ENCODE measurements at places on chromosomes 4 and X.

GRCh38 chr4:22072240-22072639 lies 123.7 kb upstream of the KCNIP4 start:
- no peak for DNase-seq

DNA sequence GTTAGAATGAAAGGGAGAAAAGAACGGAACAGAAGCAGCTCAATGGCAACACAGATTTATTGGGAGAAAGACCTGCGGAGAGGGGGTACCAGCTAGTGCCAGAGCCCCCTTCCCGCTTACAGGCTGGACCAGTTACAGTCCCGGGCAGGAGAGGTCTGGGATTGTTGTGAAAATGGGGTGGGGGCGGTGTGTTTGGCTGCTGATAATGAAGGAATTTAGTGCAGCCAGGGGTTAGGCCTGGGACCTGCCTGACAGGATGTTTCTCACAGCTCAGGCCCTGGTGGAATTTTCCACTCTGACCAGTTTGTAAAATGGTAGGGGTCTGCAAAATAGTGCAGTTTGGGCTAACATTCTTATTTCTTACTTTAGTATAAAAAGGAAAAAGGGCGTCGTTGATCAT lies 75.4 kb upstream of the SPIN4 start:
- DNase-seq, result no peak

- no peak for DNase-seq
Measured at GRCh38 chrX:42127563-42127962, 204.2 kb upstream of the CASK start.

GRCh38 chr4:183287309-183287659 lies 32.8 kb downstream of the CLDN22 start:
- no peak for DNase-seq

DNA sequence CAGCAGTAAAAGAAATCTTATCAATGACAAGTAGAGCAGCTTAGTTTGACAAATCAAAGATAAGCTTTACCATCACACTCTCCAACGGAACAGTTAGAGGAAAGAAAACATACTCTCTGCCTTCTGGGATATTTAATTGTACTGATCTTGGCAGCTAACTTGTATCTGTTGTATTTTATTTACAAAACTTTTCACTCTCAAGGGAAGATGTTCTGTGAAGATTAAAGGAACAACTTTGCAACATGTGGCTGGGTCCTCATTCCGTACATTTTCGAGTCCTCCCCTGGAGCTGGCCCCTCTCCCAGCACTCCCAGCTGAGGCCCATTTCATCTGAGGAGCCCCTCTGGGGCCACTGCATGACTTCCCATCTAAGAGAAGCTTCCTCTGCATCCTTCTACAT lies 74.4 kb downstream of the RPS3A start:
- DNase-seq, result no peak

DNA sequence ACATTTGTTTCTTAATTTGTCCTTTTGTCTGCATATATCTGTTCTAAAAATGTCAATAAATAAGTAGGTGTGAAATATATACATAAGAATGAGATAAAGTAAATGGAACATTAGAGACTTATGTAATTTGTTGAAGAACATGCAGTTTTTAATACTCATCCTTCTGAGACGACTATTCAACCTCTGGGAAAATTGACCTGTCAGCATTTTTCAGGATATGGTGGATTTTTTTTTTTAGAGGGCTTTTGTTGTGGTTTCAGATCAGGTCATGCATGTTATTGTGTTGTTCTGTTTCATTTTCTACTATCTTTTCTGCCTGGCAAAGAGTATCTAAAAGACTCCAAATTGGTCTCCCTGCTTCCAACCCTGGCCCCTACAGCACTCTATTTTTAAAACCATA lies 97.3 kb downstream of the PCDH7 start:
- no peak for DNase-seq

- DNase-seq, result peak; percentile 8
Measured at GRCh38 chrX:6021316-6022091, 207.2 kb downstream of the NLGN4X start.

DNA sequence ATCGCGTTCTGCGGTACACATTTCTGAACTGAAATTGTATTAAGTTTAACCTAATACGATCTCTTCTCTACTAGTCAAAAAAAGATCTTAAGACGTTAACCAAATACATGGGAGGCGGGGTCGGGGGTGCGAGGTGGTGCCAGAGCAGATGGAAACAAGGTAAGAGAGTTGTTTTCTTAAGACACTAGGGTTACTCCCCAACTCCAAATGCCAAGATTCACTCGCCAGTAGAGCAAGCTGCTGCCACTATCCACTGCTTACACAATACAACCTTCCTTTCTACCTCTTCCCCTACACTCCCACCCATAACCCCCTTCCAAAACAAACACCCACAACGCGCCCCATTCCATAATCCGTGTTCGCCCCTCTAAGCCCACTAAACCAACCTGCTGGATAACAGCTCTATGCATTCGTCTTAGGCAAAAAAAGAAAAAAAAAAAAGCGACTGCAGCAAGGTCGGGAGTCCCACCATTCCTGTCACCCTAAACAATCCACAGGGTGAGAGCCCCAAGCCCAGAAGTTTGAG lies 1.3 kb downstream of the LCORL start:
- no peak for DNase-seq

- DNase-seq, result no peak
Measured at GRCh38 chr4:130747842-130748241, 1651.9 kb downstream of the C4orf33 start.

DNA sequence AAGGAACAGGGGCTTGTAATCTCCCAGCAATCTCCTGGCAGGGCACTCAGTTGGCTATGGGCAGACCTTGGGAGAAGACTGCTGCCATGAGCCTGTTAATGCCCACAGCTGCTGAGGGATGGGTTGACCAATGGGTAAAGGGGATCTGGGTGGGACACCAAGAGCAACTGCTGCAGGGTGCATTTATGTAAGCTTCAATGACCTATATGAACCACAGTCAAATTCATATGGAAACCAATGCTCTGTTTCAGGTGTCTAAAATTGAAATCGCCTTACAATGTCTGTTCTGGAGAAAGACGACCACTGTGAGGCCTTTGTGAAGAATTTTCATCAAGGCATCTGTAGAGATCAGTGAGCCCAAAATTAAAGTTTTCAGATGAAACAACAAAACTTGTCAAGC lies 6.1 kb downstream of the EPGN start:
- no peak for DNase-seq

DNA sequence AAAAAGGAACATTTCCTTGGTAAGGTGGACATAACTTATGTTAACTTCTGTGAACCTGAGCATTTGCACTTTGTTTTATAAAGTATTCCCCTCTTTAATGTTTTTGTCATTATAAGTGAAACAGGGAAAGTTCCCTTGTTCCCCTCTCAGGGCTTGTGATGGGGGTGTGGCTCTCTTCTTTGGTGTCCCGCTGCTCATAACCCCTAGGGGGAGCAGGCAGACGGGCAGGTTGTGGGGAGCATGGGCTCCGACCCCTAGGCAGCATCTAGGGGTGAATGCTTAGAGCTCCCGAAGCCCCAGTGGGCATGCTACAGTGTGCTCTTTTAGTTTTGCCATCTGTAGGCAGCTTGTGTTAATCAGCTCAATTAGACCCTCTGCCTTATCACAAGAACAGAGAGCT lies 200.4 kb downstream of the DACH2 start:
- DNase-seq, result no peak

DNA sequence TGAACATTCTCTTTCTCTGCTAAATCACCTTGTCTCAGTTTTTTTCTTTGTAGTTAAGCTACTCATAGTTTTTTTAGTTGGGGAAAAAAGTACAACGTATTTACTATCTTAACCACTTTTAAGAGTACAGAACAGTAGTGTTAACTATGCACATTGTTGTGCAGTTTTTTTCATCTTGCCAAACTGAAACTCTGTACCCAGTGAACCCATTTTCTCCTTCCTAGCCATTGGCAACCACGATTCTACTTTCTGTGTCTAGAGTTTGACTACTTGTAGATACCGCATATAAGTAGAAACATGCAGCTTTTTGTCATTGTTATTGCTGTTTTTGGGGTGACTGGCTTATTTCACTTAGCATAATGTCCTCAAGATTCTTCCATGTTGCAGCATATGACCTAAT lies 10.0 kb downstream of the N4BP2 start:
- no peak for DNase-seq

GRCh38 chrX:39000802-39001201 lies 199.5 kb downstream of the MID1IP1 start:
- no peak for DNase-seq

DNA sequence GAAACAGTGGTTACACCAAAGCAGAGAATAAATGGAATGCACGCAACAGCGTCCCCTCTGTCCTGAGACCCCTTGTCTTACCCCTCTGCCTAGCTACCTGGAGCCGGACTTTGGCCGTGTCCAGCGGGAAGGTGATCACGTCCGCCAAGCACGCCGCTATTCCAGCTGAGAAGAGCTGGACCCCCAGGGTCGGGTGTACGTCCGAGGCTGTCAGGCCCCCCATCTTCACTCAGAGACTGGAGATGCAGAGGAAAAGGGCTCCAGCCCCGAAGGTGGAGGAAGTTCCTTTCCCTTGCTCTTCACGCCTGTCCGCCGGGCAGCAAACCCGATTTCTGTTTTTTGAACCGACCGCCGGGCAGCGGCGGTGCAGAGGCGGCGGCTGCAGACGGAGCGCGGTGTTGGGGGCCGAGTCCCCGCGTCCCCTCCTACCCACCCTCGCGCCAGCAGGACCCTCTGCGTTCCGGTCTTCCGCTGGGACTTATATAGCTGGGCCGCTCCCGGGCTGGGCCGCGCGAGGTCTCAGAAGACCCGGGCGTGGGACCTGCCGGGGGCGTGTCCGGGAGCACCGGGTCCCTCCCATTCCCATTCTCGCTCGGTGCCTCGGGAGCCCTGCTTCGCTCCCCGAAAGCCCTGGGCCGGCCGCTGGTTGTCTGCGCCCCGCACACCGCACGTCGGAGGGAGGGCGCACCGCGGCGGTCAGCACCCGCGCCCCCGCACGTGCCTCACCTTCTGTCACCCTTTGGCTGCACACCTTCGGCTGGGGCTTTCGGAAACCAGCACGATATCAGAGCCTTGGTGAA lies at the start of gene UCP1:
Gene UCP1, minus strand, starts transcription at position 455 of the 800 bp plus-strand sequence. Its CDS starts 232 bp downstream, at position 223.
- DNase-seq, result no peak

- no peak for DNase-seq
Measured at GRCh38 chrX:116267511-116268040, 97.0 kb downstream of the AGTR2 start.

DNA sequence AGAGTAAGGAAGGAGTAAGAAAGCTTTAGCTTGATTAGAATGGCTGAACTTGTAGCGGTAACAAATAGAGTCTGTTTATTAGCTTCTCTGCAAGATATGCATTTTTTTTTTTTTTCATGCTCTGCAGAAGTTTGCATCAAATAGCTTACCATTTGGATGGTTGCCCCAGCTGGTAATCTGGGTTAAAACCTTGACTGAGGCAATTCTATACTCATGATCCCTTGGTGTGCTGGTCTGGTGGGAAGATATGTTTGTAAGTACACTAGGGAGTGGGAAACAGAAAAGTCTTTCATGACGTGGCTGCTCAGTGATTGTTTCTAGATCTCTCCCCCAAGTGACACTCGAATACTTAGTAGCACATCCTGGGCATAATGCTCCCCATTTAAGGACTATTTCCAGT lies 32.1 kb downstream of the SEPTIN11 start:
- no peak for DNase-seq

DNA sequence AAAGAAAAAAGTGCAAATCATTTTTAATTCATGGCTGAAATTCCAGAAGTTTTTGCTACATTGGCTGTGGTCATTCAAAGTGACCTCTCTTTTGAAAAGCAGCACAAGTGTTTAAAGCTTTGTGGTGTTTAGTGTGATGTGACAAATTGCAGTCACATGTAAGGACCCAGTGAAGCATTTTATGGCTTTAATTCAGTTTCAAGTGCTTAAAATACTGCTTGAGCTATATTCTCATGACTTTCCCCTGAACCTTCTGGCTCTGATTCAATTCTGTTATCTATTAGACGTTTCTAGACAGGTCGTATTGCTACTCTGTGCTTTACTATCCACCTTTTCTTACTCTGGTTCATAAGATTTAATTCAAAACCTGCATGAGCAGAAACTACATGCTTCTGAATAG lies 105.8 kb downstream of the FAT4 start:
- no peak for DNase-seq

- DNase-seq, result no peak
Measured at GRCh38 chr4:169142906-169143305, 127.8 kb downstream of the SH3RF1 start.

GRCh38 chr4:153005899-153006381 lies 69.8 kb downstream of the FHDC1 start:
- no peak for DNase-seq

DNA sequence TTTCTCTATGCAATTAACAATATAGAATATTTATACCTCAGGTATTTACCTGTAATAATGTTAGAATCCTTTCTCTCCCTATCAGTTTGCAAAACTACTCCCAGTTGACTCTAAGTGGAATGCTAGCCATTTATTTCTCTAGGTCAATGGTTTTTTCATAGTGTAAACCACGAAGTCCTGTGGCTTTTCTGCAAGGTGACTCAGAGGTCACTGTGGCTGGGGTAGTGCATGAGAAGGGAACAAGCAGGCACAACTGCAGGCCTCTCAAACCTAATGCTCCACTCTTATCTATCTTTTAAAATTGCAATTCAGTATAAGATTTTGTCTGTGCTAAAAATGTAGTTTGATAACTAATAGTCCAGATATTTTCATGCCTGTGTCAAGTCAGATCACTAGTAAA lies 159.4 kb downstream of the ANTXR2 start:
- DNase-seq, result no peak

- DNase-seq, result no peak
Measured at GRCh38 chr4:57109847-57110639, at the start of gene IGFBP7. TSS of gene IGFBP7 (minus strand) at chr4:57110385. CDS start at chr4:57110351, 34 bp downstream.

DNA sequence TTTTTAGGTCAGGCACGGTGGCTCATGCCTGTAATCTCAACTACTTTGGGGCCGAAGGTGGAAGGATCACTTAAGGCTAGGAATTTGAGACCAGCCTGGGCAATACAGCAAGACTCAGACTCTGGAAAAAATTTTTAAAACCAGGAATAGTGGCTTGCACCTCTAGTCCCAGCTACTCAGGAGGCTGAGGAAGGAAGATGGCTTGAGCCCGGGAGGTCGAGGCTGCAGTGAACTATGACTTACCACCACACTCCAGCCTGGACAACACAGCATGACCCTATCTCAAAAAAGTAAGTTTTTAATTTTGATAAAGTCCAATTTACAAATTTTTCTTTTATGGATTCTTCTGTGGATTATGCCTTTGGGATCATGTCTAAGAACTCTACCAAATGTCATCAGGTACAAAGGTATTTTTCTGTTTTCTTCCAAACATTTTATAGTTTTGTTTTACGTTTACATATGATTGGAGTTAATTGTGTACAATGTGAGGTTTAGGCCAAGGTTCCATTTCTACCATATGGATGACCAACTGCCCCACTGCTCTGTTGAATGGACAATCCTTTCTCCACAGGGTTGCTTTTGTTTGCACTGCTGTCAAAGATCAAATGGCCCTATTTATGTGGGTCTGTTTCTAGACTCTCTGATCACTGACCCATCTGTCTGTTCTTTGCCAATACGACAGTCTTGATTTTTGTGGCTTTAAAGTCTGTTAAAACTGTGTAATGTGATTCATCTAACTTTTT lies 48.2 kb downstream of the CPLX1 start:
- DNase-seq, result no peak

GRCh38 chr4:153409924-153410501 lies 56.1 kb upstream of the TMEM131L start:
- DNase-seq, result no peak

- DNase-seq, result no peak
Measured at GRCh38 chr4:89617317-89617716, 219.6 kb downstream of the SNCA start.

Data from NCI-H187 treated with DMSO at 0.1 percent for 48 hours (cell line).